ENCODE measurements at places on chromosomes 7 and 10.
A peak's percentile ranks its signal among the peaks of the same experiment; 100 is the strongest.

DNA sequence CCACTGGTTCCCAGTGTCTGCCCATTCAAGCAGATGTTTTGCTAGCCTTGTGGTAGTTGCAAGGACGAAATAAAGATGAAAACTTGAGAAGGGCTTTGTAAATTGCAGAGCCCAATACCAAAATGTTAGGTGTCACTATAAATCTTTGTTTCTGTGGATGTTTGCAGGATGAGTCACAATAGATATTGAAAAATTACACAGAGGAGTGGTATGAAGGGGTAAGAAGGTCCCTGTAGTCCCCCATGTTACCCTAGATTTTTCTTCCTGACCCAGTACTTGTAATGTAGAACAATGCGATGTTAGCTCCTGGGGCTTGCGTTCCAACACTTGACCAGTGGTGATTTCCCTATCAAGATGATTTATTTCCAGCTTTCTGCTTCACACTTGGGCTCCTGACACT lies 102.6 kb upstream of the LYZL1 start:
- DNase-seq: no peak

GRCh38 chr10:130192276-130192848 lies 56.2 kb downstream of the GLRX3 start:
- no peak for DNase-seq

DNA sequence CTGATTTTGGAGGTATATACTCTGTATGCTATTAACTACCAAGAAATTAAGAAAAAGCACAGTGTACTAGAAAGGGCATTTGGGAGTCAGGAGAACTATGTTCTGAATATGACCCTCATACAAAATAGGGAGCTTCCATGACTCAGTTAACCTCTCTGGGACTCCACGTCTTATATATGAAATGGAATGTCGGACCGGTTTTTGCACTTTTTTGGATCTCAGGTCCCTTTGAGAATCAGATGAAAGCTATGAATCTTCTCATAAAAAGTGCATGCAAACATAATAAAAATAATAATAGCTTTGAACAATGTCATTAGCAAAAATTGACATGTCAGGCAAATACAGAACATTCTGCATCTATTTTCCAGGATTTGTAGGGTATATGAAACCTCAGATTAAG lies 113.0 kb downstream of the ARID5B start:
- DNase-seq: no peak

DNA sequence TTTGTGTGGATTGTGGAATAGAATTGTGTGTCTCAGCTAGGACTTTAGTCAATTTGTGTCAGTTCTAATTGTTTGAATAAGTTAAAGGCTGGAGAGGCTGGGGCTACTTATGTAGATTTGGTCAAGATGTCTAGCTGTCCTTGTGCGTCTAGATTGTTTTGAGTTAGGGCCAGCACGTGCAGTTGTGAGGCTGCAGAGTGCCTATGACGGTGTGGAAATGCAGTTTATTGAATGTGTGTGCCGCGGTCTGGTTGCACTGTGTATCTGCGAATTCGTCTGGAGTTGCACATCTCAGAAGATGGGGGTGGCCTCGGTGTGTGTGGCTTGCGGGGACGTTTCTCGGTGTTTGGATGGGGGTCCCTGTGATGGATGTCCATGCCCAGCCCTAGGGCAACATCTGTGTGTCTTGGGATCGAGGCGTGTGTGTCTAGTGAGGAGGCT lies 10.2 kb downstream of the EMX2 start:
- DNase-seq: peak; percentile 59

DNA sequence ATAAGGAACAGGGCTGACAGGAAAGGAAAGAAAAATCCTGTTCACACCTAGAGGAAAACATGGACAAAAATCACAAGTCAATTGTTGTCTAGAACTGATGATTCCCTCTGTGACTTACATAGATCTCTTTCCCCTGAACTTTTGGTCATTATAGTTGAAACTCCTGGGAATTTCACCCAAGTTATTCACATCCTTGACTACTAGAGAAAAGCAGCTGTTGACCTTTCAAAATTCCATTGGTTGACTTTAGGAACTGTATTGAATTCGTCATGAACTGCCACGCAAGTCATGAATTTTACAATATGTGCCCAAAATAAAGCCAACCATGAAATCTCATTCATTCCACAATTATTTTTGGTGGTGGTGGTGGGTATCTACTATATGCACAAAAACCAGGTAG lies 104.3 kb downstream of the UBE2H start:
- no peak for DNase-seq

DNA sequence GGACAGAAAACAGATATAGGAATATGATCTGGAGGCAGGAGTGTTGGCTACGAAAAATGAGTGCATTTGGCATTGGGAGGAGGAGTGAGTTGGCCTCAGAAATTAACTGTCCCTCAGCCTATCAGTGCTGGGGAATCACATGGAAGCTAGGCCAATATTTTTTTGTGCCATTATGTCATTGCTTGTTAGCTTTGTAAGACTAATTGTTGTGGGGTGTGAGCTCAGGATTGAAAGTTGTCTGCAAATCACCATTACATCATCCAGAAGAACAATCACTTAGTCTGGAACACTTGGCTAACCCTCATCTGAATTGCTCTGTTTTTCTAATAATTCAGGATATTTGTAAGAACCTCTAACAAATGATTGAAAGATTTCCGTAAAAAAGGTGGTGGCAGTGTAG lies 45.2 kb upstream of the SEMA3D start:
- no peak for DNase-seq

DNA sequence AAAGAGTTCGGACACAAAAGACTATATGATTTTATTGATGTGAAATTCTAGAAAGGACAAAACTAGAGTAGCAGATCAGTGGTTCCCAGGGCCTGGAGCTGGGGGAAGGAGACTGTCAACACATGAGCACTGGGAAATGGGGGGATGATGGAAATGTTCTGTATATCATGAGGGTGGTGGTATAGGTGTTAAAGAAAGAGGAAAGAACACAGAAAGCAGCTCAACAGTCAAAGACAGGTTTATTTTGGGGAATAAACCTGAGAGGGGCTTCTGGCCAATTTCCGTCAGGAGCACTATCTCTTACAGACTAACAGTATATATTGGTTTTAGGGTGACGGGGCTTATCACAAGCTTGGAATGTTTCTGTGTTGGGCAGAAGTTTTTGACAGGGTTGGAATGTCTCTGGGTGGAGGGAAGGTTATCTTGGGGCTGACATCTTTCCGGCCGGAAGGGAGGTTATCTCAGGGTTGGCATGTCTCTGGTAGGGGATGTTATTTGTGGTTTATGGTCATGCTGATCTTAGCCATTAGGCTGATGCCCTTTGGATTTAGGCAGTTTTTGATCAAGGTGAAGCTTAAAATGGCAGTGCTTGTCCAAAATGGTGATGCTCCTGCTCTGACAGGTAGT lies 254.6 kb upstream of the NRP1 start:
- DNase-seq: no peak
